Immature natural killer cell (primary cell): ENCODE measurements at places on chromosomes 12 and 14.

DNA sequence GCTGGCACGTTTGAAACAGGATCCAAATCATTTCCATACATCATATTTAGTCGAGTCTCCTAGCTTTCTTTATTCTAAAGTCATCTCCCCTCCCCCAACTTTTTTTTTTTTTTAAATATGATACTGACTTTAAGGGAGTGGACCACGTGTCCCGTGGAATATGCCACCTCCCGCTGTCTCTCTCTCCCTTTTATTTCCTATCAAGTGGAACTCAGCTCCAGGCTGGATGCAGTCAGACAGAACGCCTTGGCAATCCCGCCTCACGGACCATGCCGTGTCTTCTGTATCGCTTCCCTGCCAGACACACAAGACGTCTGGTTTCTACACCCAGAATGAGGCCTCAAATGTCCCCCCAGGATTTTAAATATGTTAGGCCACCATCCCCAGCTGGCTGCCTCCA lies 21.2 kb downstream of the BCL7A start:
- DNase-seq = no peak

- no peak for DNase-seq
These were observed 28.3 kb upstream of the STRAP start for GRCh38 chr12:15853877-15854276.

- DNase-seq = peak; percentile 57
These were observed 4.5 kb downstream of the DDHD1 start for GRCh38 chr14:53148671-53149070.

DNA sequence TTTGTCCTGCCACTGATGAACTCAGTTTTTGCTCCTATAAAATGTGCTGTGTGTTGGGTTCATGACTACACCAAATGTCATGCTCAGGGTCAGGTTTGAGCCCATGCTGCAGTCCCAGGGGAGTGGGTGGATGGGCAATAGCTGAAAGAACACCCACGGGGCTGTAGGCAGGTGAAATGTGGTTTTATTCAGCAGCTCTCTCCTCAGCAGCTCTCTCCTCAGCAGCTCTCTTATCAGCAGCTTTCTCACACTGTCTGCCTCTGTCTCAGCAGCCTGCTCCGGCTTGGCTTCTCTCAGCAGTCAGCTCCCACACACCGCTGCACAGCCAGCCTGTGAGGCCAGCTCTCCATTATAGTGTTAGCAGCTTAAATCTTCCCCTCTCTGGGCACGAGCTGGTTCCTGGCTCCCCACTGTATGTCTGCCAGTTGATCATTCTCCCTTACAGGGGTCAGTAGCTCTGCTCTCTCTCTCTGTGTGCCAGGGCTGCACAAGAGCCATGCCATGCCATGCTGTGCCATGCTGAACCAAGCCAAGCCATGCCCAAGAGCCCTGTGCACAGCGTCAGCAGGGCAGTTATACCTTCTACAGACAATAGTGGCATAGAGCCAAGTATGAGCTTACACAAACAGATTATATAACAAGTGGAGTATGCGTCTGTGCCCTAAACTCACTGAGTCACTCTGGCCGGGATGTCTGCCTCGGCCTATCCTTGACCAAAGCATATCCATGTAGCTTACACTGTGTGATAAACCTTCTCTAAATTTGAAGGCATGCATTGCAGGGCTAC lies 303.3 kb upstream of the TMPO start:
- DNase-seq = no peak

- DNase-seq = no peak
These were observed 5.8 kb upstream of the NEMF start for GRCh38 chr14:49858383-49858782.

- DNase-seq = no peak
These were observed 617.4 kb upstream of the STXBP6 start for GRCh38 chr14:25667387-25667786.

- no peak for DNase-seq
These were observed 689.8 kb downstream of the SLC6A15 start for GRCh38 chr12:84222841-84223240.

DNA sequence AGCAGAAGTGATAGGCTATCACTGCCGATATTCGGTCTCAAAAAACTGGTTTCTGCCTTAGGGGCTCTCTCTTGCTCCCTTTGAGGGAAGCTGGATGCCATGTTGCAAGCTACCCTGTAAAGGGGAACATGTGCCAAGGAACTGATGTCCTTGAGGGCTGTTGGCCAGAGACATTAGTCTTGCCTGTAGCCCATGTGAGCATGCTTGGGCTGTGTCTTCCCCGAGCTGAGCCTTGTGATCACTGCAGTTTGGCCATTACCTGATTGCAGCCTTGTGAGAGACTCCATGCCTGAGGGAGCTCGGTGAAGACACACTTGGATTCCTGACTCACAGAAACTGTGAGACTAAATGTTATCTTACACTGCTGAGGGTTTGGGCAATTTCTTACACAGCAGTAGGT lies 18.8 kb downstream of the RTRAF start:
- no peak for DNase-seq

DNA sequence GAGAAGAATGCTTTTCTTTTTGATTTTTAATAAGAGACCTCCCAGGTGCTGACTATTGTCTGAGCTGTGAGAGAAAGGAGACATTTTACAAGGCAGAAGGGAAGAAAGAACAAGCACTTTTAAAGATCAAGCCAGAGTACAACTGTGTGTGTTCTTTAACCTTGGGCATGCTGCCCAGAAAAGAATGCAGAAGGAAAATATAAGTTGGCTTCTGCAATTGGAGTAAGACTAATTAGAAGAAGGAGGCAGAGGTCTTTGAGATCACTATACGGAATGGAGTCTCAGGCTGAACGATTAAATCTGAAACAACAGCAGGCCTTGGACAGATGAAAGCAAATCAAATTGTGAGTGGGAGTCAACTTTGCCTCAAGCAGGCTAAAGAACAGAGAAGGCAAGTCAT lies 230.5 kb downstream of the ATP23 start:
- DNase-seq = no peak
